ENCODE measurements at places on chromosomes 6 and 20.

GRCh38 chr20:4261333-4262284 is 246.3 kb upstream of the RNF24 start:
- DNase-seq: no peak

DNA sequence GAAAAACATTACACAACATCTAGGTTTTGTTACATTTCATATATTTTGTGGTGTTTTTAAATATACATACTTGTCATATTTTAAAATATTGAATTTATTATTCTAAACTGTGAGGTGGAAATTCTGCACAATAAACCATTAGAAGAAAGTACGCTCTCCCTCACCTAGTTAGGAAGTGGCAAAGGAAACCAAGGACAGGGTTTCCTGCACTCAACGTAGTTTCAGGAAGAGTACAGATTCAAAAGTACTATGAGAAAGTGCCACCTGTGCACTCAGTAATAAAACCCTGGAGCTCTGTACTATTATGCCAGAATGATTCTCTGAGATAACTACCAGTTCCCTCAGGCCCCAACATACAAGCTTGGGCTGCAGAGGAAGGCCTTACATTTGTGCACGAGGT is 54.6 kb upstream of the MRAP2 start:
- DNase-seq: no peak

GRCh38 chr20:14189794-14190402 is 147.5 kb downstream of the FLRT3 start:
- no peak for DNase-seq

- no peak for DNase-seq
Observed at GRCh38 chr20:54726687-54727300, 251.4 kb downstream of the DOK5 start.

DNA sequence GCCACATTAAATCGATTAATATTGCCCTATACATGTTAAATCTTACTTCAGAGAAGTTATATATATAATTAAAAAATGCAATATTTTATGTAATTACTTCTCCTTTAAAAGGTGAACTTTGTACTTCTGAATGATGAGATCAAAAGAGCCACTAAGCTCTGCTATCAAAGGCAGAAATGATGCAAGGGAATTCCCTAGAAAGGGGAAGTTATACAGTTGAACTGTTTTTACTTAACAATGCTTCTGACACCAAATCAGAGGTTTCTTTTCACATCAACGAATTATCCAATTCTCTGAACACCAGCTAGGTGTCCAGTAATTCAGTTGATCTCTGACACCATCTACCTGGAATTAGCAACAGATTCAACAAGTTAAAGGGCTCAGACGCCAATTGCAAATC is 319.9 kb upstream of the TSHZ2 start:
- DNase-seq: no peak

- no peak for DNase-seq
Observed at GRCh38 chr6:84284428-84285049, 57.1 kb upstream of the CEP162 start.

GRCh38 chr6:149960488-149960887 is 3.3 kb upstream of the ULBP1 start:
- no peak for DNase-seq

DNA sequence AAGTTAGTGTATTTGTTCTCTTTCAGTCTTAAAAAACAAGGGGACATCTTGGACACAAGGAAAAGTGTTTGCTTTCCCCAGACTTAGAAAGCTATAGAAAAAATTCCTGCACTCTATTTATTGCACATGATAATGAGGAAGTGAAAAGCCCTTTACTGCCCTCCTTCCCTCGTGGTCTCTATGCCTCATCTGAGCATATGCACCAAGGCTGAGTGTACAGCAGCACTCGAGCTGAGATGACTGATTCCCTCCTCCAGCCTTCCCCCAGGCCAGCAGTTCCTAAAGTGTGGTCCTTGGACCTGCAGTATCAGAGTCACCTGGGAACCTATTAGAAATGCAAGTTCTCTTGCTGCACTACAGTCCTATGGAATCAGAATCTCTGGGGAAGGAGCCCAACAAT is 14.3 kb upstream of the LAMP5 start:
- no peak for DNase-seq

- DNase-seq: no peak
Observed at GRCh38 chr20:15882553-15882952, 690.7 kb downstream of the KIF16B start.

- no peak for DNase-seq
Observed at GRCh38 chr6:168690271-168690670, 249.3 kb downstream of the SMOC2 start.

GRCh38 chr6:57177545-57178265 is 5.6 kb downstream of the BAG2 start:
- no peak for DNase-seq

DNA sequence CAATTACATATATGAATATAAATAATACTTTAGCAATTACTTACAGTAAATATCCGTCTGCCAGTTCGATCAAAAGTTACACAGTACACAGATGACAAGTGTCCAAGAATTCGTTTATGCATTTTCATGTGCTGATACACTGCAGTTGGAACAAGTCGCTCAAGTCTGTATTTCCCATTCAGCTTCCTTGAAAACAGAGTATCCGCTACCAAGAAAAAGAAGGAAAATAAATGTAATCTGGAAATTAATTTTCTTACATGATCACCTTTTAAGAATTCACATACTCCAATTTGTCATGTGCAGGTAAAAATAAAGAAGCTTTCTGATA is 35.3 kb downstream of the PHIP start:
- DNase-seq: no peak

DNA sequence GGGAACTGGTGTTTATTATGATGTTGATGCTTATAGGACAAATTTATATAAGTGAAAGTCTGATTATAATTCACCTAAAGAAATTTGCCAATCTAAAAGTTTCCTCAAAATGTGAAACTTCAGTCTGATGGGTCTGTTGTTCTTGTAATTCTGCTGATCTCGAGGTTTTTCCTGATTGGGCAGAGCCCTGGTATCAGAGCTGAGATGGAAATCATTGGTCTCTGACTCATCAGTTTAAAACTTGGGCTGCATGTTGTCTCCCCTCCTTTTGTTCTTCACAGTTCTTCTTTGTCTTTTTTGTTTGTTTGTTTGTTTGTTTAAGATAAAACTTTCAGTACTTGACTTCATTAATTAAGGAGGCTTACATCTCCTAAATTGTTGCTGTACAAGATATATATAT is 5.9 kb downstream of the SMAP1 start:
- no peak for DNase-seq
